IPS DF 19.7 (cell line): ENCODE measurements at places on chromosomes 6 and 20.

DNA sequence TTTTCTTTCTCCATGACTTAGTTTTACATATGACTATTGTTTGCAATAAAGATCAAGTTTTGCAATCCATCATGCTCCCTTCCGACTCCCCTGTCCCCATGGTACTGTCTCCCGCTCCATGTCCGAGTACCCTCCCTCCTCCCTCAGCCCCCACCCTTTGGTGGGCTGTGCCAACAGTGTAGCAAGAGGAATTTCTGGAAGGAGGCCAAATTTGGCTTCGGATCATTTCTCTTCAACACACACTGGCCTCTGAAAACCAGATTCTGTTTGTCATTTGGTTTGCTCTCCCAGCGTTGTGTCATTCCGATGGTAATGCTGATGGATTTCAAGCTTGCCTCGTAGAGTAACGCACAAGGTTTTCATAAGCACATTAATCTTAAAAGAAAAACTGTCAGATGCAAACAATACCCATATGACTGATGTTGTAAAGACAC is 22.9 kb upstream of the PAX1 start:
- DNase-seq: no peak

GRCh38 chr6:81901551-81901966 is 149.1 kb upstream of the TENT5A start:
- no peak for DNase-seq

DNA sequence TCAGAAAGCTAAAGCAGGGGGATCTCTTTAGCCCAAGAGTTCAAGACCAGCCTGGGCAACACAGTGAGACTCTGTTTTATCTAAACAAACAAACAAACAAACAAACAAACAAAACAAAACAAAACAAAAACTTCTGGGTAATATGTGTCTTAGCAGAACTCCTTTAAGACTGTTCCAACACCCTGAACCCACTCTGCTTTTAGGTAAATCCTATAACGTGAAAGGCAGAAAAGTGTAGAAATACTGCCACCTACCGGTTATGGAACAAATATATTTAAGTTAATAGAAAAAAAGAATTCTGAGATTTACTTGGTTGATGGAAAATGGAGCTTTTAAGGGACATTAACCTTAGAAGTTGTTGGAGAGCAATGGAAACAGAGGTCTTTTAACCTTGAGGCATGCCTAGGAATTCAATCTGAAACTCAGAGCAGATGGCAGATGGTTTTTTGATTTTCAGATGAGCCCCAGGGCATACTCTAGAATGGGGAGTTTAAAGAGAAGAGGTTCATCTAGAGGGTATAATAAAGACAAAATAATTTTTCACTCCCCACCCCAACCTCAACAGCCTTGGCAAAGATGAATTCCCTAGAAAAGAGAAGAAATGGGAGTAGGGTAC is 38.5 kb downstream of the SOD2 start:
- DNase-seq: no peak

- DNase-seq: no peak
Observed at GRCh38 chr20:40754339-40754943, 65.4 kb upstream of the MAFB start.

DNA sequence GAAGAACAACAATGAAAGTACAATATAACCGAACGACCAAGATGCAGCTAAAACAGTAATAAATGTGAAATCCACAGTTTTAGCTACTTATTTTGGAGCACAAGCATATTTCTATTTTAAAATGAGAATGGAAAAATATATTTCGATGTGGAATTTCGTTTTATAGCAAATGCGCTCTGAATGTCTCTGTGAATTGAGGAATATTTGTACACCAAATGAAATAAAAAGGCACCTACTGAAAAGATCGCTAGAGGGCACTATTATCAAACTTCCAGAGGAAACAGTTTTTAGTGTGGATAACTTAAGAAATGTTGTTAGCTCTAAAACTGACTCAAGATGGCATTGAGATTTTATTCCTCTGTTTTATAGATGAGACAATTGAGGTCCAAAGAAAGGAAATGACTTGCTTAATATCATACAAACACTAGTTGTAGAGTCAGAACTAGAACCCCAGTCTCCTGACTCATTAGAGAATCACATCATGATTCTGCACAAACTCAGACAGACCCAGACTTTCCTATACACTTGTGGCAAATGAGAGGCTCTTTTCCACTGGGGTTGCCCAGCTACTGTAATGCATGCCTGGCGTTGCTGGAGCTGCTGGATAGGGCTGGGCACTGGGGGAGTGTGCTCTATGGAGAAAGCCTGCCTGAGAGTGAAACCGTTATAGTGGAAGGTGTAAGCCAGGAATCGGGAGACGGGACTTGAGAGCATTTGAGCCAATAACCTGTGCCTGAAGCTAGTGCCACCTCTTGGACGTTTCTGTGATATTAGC is 51.9 kb downstream of the GCLC start:
- no peak for DNase-seq

GRCh38 chr6:16124198-16125180 is 4.4 kb upstream of the MYLIP start:
- DNase-seq: no peak

DNA sequence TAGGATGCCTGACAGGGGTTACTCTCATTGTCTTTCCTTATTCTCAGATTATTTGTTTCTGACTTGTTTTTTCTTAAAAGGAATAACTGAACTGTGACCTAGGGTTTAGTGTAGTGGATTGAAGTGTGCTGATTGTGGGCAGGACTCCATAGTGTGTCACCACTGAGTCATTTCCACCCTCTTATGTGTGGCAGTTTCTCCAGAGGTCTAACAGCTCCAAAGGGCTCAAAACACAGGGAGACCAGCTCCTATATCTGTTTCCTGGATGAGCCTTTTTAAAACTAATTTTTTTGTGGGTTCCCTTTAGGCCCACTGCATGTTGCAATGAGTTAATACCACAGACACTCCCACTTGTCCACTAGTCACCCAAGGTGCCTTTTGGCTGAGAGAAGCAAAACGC is 951.1 kb upstream of the ADGRB3 start:
- DNase-seq: no peak

DNA sequence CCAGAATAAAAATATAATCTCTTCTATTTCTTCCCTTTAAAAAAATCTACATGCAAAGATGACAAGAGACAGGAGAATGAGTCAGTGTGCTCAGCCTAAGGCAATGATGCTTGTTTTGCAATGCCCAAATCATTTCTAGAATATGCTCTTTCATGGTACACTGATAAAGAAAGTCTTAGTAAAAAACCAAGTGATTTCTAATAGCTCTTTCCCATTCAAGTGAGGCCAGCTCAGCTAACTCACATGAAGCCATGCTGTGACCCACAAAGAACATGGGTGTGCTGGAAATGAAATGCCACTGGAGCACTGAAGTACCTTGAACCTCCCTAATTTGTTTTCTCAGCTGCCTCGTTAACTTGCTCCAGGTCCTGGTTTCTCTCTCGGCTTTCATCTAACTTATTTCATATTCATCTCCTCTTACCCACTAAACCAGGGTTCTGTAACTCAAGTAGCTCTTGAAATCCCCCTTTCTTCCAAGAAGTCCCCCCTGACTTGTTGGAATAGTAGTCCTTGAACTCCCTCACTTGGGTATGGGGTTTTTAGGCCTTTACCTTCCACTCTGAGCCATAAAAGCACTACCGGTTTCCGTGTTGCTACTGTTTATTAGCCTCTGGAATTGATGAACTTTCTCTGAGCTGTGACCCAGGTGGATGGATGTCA is 92.7 kb downstream of the IRF4 start:
- no peak for DNase-seq

DNA sequence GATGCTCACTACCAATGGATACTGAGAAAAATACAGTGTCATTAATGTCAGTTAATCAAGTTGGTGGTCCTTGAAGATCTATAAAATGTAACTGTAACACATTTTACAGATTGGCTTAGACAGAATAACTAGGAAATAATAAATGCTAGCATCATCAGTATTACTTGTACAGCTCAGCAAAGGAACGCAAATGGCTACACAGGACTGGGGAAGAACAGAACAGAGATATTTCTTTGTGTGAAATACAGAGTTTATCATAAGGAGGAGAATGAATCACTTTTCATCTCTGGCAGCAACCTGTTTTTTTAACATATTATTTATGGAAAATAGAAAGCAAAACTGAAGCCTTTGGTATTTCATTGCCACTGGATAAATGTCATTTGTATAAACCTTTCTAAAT is 8.2 kb upstream of the QKI start:
- no peak for DNase-seq

- no peak for DNase-seq
Observed at GRCh38 chr6:148134592-148134991, 208.0 kb upstream of the SASH1 start.

- no peak for DNase-seq
Observed at GRCh38 chr6:17115251-17116116, 13.6 kb downstream of the STMND1 start.

GRCh38 chr6:88698661-88699060 is 264.8 kb downstream of the RNGTT start:
- DNase-seq: no peak

GRCh38 chr6:110255211-110255750 is 75.1 kb downstream of the CDC40 start:
- DNase-seq: no peak

DNA sequence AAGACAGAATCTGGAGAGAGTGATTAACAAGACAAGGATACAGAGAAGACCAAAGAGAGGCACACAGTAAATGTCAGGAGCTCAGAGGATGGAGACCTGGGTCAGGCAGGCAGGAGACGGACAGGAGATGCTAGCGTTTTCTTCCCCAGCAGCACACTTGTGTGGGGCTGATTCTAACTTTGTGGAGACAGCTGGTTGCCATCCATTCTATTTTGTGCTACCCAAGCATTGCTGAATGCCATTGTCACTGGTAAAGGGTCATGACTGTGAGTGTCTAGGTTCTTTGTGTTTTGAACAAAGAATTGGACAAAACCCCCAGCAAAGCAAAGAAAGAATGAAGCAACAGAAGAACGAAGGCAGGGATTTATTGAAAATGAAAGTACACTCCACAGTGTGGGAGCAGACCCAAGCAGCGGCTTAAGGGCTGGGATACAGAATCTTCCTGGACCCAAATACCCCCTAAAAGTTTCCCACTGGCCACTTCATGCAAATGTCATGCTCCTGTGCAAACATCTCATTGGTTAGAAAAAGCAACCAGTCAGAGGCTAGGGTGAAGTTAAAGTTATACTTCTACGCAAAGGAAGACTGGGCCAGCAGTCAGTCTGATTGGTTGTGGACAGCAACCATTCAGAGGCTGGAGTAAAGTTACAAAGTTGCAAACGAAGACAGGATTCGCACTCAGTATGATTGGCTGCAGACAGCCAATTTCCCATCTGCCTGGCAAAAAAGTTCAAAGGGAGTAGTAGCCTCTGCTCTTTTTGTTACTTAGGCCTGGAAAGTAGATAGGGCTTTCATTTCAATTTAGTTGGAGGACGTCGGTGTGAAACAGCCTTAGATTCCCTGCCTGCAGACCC is 17.5 kb downstream of the PTK7 start:
- DNase-seq: no peak

- no peak for DNase-seq
Observed at GRCh38 chr6:89842228-89842627, 12.5 kb downstream of the CASP8AP2 start.

DNA sequence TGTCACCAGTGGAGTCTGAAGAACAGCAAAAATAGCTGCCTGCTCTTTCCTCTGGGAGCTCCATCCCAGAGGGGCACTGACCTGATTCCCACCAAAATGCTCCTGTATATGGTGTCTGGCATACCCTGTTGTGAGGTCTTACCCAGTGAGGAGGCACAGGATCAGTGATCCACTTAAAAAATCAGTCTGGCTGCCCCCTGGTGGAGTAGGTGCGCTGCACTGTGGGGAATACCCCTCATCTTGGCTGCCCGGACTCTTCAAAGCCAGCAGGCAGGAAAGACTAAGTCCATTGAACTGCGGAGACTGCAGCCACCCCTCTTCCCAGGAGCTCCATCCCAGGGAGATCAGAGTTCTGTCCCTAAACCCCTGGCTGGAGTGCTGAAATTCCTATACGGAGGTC is 230.9 kb upstream of the HTR1E start:
- DNase-seq: no peak

- DNase-seq: no peak
Observed at GRCh38 chr6:113065611-113066010, 718.5 kb downstream of the RFPL4B start.

DNA sequence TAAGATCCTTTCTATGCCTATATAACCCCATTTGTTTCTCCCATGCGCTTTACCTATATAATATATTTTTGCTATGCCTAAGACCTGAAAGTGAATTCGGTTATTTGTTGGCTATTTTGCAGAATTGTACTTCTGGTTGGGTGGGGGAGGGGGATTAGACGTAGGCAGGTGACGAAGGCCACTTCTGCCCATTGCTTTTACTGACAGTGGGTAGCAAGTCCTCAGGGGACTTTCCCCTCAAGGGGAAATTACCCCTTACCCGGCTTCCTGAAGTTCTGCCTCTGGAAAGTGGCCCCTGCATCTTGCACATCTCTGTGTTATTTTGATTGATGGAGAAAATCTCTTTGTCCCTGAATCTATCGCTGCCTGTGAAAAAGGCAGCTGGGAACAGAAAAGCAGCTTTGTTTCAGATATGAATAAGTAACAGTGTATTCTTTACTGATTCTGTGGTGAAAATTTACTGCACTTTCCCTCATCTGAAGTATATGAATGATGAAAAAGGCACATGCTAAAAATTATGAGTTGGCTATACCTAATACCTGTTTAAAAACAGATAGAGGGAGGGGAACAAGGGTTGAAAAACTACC is 133.9 kb downstream of the UTRN start:
- no peak for DNase-seq

GRCh38 chr20:44683263-44684046 is 31.7 kb upstream of the CCN5 start:
- peak; percentile 61 for DNase-seq

- DNase-seq: no peak
Observed at GRCh38 chr6:159461266-159461665, 231.8 kb downstream of the SOD2 start.

DNA sequence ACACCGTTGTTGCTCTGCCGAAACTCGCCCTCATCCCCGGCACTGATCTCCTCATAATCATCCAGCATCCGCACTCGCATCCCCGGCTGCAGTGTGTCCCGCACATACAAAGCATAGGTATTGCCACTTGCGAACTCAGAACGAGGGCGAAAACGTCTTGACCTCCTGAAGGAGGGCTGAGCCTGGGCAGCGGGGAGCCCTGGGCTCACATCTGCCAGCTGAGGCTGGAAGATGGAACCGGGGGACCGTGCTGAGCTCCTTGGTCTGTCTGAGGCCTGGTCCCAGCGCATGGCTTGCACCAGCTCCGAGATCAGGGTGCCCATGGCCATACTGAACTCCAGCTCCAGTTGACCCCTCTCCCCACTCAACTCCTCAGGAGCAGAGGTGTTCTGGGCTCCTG is 2.7 kb downstream of the CUL7 start:
- DNase-seq: no peak
